Hindlimb muscle (tissue), 1 donor: ENCODE measurements at places on chromosomes 1 and 21.
A peak's percentile ranks its signal among the peaks of the same experiment; 100 is the strongest.

DNA sequence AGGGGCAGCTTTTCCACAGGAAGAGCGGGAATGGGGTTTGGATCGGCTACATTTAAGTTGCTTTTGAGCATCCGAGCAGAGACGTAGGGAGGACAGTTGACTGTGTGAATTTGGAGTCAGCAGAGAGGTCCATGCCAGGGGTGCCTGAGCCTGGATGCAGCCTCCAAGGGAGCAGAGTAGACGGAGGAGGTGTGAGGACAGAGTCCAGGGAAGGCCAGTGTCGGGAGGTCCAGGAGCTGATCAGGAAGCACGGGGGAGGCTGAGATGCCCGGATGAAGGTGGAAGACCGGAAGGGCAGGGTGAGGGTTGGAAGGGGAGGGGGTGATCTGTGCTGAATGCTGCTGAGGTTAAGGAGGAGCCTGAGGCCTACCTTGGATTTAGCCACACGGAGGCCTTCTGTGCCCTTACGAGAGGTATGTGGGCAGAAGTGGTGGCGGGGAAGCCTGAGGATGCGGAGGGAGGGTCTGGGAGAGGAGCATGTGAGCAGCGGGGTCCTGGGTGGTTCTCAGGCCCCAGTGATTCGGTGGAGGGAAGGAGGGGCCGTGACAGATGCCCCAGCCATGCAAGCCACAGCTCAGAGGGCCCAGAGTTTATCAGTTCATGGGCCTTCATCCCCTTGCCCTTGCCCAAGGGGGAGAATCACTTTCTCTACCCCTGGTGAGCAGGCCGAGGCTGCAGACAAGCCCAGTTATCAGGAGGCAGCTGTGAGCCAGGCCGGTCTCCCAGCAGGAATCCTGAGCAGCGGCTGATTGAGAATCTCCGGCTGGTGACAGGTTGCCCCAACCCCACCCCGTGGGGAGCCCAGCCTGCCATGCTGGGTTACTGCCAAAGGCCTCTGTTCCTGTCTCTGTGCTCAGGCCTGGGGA is 54.0 kb upstream of the ACTL8 start:
- DNase-seq, result no peak

GRCh38 chr1:161086457-161086856 is 2.9 kb downstream of the NECTIN4 start:
- no peak for DNase-seq

DNA sequence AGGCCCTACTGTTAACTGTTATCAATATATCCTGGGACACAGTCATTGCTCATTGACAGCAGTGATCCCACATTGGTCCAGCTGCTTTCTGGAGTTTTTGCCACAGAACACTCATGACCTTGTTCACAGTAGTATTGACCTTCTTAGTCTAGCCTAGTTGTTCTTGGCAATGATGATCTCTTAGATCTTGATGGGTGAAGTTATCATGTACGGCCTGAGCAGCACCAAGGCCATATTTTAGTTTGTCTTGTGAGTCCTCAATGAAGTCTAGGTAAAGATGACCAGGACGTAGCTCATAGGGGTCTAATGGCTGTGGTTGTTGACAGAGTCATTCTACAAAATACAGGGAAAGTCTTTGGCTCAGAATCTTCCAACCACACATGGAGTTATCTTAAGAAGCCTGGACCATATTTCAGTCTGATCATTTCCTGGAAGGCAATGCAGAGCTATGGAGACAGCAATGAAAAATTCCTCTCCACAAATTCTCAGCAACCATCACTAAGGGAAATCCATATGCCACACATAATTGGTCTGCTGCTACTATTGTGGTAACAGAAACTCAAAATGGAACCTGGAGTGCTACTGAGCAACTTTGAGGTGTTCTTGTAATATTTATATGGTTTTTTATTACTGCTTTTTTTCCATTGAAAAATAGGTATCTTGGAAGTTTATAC is 279.6 kb downstream of the GRIK1 start:
- DNase-seq, result no peak

- DNase-seq, result no peak
Observed at GRCh38 chr1:185110145-185110544, 46.6 kb downstream of the TRMT1L start.

DNA sequence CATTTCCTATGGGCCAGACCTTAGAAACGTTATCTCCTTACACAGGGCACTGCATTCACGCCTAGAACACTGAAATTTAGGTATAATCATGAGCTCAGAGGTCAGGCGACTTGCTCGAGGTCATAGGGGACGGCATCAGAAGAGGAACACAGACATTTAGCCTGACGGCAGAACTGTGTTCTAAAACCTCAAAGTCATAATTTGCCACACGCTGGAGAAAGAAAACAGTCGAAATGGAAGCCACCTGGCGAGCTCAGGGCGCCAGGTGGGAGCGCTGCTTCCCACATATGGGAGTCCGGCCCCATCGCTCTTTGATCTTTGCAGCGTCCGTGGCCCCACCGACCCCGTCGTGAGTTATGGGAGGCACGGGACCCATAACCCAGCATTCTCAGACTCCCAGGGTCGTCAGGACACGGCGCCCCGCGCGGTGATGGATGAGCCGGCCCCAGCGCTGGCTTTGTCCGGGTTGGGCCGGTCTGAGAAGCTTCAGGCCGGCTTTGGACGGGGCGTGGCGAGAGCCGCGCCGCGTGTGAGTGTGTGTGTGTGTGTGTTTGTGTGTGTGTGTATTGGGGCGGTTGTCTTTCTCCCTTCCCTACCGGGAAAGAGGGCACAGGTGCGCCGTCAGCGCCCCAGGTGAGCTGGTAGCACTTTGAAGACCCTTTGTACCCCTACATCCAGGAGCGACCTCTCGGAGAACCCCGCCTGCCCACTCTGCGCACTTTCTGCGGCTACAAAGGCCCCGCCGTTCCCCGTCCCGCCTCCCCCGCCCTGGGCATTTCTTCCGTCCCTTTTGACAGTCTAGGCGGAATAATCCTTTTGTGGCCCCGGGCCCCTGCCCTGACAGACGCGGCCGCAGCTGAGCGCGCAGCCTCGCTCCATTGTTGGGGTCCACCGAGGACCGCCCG is 861 bp upstream of the DRAXIN start:
- DNase-seq, result peak; percentile 45

DNA sequence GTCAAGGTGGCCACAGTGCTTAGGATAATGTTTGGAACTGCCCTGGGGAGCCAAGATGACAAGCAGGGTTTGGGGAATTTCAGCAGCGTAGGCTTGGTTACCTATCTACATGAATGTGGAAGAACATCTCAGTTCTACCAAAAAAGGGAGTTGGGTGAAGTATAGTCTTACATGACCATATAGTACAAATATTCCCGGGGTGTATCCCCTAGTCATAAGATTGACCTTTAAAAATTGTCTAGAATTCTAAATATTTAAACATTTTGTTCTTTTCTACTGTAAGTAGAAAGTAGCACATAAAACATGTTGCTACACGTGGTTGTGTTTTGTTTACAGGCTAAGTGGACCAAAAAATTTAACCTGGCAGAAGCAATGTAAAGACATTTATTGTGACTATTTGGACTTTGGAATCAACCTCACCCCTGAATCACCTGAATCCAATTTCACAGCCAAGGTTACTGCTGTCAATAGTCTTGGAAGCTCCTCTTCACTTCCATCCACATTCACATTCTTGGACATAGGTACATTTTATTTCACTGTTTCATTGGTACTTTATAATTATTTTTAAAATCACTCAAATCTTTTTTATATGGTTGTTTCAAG is 20.3 kb downstream of the IL12RB2 start:
- no peak for DNase-seq

DNA sequence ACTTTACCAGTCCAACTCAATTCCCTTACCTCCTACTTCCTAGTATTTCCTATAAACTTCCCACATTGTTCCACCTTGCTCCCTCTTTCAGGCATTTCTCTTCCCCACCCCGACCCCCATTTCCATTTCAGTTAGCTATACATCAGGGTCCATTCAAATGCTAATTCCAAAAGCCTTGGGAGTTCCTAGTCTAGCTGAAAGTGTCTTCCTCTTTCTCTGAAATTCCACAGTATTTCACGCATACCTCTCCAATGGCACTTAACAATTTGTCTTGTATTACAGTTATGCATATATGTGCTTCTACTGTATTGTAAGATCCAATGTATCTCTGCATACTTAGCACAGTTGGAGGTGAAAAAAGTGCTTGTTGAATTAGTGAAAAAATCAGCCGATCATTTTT is 94.9 kb downstream of the ZNF644 start:
- no peak for DNase-seq

DNA sequence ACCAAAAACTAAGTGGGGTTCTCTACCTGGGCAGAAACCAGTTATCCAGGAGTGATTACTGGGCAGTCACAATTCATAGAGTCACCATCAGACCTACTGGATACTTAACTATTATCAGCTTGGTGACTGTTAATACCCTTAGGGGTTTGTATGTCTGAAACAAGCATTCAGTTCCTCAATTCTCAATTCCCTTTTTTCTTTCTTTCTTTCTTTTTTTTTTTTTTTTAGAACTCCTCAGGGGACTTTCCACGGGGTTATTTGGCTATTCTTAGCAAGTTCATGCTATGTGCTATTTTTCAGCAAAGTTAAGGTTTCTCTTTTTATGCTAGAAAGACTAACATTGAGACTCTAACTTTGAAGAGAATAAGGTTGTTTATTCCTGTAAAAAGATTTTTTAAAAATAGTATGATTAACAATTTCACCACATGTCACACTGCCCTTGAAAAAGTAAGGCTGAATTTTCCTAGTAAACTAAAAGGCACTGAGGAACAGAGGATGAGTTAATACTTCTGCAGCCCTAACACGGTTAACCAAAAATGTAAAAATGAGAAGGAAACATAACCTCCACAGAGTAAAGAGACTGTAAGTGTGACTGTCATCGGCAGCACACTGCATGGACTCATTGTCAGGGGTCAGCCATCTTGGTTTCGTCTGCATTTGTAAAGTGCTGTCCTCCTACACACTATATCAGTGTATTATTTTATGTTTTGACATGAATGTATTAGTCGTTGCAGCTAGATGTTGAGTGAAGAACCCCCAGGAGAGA is 310.2 kb downstream of the NTNG1 start:
- DNase-seq, result no peak

DNA sequence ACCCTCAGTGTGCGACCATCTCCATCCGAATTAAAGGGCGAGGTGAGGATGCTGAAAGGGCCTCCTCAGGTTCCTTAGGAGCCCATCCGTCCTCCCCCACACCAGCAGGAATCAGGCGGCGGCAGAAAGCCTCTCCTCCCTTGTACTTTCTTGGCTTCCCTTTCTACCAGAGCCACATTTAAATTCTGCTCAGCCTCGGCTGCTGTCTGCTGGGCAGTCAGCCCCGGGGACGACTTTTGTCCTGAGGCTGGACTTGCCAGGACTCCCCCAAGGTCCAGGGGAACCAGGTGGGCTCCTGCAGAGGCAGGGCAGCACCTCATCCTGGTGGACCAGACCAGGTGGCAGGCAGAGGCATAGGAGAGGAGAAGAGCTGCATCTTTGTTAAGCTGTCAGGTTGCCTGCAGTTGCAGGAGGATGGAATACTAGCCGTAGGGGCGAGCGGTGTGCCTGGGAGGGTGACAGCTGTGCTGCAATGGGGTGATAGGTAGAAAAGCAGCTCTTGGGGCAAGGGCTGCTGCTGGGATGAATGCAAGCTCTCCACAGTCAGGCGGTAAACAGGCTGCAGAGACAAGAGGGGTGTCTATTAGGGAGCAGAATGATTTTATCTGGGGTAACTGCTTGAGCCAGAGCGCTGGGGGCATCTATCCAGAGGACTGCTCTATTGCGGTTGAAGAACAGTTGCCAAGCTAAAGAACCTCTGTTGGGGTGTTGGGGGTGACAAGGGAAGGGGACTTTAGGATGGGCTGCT is 46.2 kb upstream of the WASF2 start:
- DNase-seq, result no peak

GRCh38 chr1:39782103-39782502 is 6.6 kb downstream of the BMP8B start:
- no peak for DNase-seq

DNA sequence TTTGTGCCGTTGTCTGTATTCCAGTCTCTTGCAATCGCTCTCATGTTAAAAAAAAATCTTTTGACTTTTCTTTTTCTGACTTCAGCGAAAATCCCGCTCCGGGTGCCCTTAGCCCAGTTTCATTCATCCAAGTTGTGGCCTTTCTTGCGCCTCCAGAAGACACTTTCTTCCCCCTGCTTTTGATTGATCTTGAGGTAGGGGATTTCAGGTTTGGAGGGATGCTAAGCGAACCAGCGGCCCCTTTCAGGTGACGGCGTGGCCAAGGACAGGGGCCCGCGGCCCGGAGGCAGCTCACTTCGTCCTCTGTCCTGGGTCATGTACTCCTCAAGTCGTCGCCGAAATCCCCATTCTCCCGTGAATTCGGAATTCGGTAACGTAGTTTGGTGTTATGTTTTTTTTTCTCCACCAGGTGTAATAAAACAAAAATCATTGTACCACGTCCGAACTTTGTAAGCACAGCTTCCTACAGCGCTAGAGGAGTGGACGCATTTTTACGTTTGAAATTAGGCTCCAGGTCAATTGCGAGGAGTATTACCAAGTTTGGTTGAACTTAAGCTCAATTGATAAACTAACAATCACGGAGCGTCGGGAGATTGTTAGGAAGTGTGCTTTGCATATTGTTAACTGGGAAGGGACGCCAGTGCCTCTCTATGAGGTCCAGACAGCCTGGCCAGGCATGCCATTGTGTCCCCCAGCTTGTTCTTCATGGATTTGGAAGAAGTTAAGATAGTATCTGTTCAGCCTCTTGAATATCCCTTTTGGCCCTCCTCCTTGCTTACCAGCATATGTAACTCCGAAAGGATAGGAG is 1.1 kb downstream of the MRPS6 start:
- peak; percentile 20 for DNase-seq

DNA sequence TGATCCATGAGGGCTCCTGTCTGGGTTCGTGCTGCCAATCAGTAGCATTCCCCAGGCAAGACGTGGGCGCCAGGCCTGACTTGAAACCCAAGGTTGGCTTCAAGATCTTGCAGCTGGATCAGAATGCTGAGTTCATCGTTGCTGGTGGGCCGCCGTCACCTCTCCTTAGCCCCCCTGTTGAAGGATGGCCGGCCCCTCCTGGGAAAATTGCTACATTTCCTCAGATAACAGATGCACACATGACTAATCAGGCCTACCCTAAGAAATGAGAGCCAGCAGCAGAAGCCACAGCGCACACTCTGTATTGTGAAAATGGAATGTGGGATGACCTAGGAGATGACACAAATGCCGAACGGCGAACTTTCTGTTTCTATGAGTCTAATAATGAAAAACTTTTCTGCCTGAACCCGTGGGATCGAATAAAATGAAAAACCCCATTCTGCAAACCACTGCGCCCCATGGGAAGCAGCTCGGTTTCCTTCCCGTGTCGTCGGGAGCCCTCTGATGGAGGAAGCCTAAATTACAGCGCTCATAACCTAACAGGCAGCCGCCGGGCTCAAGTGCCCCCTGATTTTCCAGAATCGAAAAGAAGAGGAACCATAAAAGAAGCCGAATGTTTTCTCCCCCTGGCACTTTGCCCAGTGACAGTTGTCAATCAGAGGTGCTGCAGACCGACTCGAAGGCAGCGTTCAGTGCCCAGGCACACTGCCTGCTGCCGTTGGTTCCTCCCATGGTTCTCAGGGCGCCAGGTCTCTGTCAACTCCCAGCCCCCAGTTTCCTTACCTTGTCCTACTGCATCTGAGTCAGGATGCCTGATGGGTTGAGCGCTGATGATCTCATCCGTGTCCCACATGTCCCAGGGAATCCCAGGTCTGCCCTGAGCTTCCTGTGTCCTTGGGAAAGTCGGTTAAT is 38.2 kb upstream of the H6PD start:
- DNase-seq, result peak; percentile 72
